SJSA1 (cell line): ENCODE measurements at places on chromosomes 2 and 18.

GRCh38 chr2:99638791-99639190 is 149.0 kb upstream of the REV1 start:
- DNase-seq: no peak

- DNase-seq: no peak
Observed at GRCh38 chr2:95295376-95295775, 1.8 kb upstream of the KCNIP3 start.

DNA sequence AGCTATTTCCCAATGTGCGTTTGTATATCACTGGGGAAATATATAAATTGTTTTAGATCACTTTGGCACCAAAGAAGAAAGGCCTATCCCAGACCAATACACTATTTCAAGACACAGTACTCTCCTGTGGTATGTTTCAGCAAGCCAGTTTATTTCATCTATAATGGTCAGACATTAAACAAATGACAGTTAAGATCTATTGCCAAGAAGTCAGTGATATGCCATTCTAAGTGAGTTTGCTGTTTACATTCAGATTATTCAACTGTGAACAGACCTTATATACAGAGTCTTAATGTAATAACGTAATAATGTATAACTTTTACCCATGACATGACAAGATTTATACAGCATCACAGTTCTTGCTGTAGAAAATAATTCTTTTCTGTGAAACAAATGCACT is 352.7 kb downstream of the CDH7 start:
- no peak for DNase-seq

DNA sequence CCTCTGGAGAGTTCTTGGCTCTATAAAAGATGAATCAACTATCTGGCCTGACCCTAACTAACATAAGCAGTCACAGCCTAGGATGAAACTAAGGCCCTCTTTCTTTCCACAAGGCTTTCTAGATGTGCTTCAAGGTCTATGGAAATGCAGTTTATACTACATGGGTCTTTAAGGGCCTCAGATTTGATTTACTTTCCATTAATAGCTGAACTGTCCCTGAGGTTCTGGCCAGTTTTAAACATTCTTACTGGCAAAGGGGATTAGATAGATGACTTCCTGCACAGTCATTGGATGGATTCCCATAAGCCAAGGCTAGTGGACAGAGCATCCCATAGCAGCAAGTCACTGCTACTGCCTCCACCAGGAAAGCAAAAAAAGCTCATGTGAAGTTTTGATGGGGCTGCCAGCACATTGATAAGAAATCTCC is 38.1 kb upstream of the LCLAT1 start:
- DNase-seq: no peak

DNA sequence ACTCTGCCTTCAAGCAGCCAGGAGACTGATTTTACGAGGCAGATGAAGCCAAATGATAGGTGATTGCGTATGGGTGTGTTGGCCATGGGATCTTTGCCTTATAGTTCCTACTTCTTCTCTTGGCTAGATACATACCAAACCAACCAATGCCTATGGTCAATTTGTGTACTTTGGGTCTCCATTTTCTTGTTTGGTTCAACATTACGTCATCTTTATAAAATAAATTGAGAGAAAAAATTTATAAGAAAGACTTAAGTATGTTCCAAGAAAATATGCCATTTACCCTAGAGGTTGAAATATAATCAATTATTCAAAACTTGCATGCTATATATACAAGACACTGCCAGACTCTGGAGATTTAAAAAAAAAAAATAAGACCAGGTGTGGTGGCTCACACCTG is 150.9 kb downstream of the SP3 start:
- DNase-seq: no peak

GRCh38 chr2:146850746-146851145 is 994.1 kb upstream of the ACVR2A start:
- DNase-seq: no peak

DNA sequence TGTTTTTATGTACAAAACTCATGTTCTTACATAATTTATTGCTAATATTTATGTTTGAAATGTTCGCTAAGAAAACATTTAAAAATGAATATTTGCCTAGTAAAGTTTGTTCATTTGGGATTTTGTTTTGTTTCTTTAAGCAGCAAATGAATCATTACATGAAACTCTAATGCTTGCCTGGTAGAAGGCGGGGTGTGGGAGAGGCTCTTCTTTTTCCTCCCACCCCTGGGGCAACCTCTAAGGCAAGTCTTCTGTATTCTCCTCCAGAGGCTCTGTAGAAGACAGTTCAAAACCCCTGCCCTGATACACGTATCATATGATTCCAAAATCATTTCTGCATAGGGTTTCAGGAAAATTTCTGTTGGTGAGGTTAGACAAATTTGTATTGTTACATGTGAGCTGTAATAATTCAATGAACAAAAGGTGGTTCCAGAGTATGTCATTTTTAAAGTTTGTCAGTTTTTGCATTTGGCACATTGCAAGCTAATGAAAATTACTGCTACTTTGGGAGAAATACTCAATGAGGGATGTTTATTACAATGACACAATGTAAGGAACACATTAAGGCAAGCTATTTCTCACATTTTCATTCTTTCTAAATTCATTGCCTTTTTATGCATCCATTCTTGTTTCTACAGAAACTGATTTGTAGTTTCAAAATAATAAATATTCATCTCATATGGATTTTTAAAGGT is 302.3 kb upstream of the UBE2E3 start:
- no peak for DNase-seq

DNA sequence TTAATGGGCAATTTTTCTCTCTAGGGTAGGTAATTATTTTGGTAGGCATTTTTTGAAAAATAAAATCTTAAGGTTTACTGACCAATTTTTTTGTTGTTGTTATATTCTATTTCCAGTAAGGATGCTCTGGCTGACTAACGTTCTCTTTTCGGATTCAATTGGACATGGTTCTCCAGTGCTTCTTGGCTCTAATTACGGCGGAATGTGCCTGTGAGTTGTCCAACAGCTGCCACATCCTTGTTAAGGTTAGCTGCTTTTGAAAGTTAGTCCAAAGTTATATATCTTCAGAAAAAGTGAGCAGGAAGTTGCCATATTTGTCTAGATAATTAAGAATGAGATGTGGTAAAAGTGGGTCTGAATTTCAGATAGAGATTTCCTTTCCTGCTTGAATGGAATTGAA is 45.8 kb upstream of the SMIM21 start:
- DNase-seq: no peak

- DNase-seq: no peak
Observed at GRCh38 chr2:625415-626333, 51.5 kb downstream of the TMEM18 start.

DNA sequence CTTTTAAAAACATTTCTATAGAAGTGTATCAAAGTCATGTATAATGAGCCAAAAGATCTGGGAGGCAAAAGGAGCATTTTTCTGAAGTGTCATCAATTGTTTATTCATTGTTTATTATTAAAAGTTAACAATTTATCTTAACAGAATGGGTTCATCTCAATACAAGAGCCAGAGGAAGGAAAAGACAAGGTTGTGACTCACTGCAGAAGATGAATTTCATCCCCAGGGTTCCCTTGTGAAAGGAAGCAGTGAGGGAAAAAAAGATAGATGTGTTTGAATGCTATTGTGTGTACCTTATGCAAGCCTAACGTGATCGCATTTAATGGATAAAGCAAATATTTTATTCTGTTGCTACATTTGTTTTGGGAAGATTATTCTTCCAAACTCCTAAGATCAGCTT is 286.3 kb downstream of the PIEZO2 start:
- DNase-seq: peak; percentile 70

DNA sequence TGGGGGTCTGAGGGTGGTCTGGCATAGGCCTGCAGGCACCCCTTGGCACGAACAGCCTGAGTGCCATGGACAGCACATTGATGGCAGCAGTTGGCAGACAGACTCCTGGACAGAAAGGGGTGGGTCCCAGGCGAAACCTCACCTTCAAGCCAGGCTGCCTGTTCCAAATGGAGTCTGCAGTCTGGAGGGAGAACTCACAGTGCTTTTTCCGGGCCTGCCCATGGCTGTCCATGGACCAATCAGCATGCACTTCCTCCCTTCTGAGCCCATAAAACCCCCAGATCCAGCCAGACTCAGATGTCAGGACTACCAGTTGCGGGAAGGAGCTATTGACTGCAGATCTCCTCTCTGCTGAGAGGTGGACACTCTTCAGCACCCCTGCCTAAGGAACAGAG is 694.6 kb upstream of the ACVR2A start:
- no peak for DNase-seq

- no peak for DNase-seq
Observed at GRCh38 chr2:227132986-227133385, 31.0 kb downstream of the COL4A4 start.

GRCh38 chr2:21042708-21042957 is 1.2 kb downstream of the APOB start:
- no peak for DNase-seq

DNA sequence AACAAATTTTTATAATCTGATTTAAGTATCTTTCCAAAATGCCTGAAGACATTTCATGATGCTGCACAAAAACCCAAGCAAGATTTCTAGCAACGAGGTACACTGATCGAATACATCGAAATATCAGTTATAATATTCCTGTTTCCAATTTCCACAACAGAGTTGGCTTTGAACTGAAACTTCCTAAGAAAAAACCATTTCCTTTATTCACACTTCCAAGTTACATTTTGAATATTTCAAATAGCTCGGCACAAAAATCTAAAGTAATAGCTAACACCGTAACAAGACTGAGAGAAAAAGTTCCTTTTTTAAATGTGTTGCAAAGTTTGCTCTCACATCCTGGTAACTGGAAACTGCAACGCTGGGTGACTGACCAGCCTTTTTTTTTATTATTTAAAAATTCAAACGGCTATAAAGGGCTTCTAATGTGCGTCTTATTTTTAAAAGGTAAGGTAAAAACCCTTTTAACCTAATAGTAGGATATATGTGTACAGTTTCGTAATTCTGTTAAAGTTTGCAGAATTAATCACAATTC is 1.7 kb downstream of the HNRNPLL start:
- DNase-seq: no peak

DNA sequence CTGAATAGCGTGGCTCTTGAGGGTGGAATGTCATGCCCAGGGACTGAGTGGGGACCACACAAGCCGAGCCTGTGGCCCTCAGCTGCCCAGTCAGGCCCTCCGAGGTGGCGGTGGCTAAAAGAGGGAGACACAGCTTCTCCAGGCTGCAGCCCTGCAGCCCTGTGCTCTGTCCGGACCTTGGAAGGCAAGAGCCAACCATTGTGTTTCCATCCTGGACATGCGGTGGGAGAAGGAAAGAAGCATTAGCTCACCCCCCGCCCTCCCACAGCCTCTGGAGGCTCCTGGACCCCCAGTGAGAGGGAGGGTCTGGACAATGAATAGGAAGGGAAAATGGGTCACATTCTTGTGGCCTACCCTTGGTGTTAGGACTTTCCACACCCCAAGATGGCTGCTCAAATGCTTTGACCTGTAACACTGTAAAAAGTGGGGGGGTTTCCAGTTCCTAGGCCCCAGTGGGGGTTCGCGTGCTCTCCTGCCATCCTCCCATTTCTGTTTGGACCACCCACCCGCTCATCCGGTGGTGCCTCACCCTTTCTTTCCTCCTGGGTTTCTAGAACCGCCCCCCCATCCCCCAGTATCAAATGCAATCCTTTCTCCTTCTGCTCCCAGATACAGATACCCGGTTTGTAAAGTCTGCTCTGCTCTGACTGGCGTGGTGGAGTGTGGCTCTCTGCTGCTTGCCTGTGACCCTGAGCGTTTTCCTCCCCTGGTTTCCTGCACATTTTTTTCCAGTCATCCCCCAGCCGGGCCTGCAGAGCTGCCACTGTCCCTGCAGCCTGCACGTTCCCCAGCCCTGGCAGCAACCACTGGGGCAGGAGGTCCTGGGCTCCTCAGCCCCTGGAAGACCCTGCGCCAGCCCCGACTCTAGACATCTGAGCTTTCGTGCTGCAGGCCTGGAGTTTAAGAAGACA is 36.3 kb upstream of the SMAD7 start:
- peak; percentile 99 for DNase-seq

- DNase-seq: no peak
Observed at GRCh38 chr2:85132397-85132796, 795 bp upstream of the TCF7L1 start.

DNA sequence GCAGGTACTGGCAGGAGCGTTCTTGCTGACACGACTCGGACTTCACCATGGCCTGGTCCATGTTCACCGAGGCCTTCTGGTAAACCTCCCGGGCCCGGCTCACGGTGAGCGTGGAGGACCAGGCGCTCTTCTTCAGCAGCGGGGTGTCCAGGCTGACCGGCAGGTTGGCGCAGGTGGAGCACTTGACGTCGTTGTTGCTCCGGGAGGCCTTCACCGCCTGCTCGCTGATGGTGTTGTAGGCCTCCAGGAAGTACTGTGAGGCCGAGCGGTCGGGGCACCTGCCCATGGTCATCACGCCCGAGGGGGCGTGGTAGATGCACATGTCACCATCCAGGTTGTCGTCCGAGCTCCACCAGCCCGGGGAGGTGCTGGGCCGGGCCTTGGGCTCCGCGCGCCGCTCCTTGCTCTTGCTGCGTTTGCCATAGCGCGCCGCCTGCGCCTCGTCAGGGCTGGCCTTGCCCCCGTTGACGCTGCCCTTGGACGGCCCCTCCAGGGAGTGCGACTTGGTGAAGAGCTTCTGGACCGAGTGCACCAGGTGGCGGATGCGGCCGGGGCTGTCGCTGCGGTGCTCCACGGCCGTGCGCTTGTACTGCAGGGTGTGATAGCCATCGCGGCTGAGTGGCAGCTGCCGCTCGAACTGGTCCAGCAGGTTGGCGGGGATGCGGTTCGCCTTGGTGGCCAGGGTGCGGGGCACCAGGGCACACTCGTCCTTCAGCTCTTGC is 429.3 kb downstream of the TGIF1 start:
- DNase-seq: no peak

- peak; percentile 46 for DNase-seq
Observed at GRCh38 chr2:101387151-101387834, at the start of gene CREG2. Gene CREG2, minus strand, starts transcription at chr2:101387503. Its CDS starts 46 bp downstream, at chr2:101387457.

GRCh38 chr2:24785671-24786321 is 7.4 kb downstream of the PTRHD1 start:
- DNase-seq: no peak

DNA sequence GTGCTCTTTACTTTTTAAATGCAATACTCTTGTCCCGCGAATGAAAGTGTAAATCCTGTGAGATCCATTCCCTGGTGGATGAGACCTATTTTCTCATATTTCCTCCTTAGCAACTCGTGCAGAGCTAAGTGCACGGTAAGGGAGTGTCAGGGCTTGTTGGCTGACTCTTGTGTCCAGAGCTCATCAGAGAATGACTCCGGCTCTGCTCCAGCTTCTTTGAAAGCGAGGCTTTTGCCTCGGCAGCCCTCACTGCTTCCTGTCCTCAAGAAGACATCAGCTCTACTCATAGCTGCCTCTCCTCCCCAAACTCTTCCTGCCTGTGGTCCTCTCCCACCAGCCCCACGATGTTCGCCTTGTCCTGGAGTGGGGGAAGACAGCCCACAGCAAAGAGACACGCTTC is 70.7 kb downstream of the LIPG start:
- no peak for DNase-seq

DNA sequence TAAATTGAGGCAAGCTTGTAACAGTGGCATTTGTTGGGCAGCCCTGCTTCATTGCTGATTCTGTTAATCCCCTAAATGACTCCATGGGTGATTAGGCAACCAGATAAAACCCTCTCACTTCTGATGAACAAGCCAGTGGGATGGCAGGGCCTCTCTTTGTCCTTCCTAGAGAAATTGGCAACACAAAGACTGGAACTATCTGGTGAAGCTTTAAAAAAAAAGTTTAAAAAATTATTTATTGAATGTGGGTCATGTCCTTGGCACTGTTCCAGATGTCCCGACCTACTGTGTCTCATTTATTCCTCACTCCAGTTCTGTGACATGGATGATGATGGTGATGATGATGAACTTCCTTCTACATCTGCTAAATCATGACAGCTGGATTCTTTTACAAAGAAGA is 30.8 kb downstream of the NRP2 start:
- no peak for DNase-seq
